Stimulated activated CD4-positive, alpha-beta T cell treated with anti-CD3 and anti-CD28 coated beads, TNF-alpha, amount 100 ng/mL, for 1 hour (primary cell): ENCODE measurements at places on chromosomes 6 and 20.

GRCh38 chr6:63448229-63448628 is 124.1 kb upstream of the LOC128125822 start:
- no peak for DNase-seq

DNA sequence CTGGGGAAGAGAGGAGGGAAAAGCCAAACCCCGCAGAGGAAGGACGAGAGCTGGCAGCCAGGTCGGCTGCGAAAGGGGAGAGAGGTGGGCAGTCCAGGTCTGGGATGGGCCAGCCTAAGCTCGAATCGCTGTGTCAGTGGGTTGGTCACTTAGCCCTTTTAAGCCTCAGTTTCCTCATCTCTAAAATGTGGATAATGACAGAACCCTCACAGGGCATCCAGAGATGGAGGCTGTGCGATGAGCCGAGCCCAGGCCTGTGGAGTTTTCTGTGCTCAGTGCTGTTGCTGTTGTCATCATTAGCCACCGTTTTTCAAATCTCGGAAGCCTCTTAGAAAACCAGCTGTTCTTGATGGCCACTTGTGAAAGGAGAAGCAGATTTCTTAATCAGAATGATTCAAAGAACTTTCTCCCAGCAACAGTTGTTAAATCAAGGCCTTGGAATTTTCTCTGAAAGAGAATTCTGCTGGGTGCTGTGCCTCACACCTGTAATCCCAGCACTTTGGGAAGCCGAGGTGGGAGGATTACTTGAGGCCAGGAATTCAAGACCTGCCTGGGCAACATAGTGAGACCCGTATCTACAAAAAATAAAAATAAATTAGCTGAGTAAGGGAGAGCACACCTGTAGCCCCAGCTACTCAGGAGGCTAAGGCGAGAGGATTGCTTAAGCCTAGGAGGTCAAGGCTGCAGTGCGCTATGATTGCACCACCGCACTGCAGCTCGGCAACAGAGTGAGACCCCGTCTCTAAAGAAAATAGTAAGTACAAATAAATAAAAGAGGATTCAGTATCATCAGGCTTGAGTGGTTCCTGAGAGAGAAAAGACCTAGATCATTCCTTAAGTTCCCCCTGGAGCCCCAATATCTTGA is 46.3 kb upstream of the ENTPD6 start:
- no peak for DNase-seq

DNA sequence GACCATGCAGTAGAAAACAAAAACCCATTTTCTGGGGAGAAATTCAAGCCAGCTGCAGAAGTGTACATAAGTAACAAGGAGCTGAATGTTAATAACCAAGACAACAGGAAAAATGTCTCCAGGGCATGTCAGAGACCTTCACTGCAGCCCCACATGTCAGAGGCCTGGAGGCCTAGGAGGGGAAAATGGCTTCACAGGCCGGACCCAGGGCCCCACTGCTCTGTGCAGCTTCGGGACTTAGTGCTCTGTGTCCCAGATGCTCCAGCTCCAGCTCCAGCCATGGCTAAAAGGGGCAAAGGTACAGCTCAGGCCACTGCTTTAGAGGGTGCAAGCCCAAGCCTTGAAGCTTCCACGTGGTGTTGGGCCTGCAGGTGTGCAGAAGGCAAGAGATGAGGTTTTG is 43.6 kb downstream of the HACE1 start:
- DNase-seq, result no peak

- DNase-seq, result no peak
Measured at GRCh38 chr6:139529420-139529819, 155.0 kb upstream of the CITED2 start.

- DNase-seq, result no peak
Measured at GRCh38 chr6:163725008-163725941, 310.8 kb downstream of the QKI start.

- DNase-seq, result no peak
Measured at GRCh38 chr6:21046276-21046675, 512.0 kb downstream of the CDKAL1 start.

DNA sequence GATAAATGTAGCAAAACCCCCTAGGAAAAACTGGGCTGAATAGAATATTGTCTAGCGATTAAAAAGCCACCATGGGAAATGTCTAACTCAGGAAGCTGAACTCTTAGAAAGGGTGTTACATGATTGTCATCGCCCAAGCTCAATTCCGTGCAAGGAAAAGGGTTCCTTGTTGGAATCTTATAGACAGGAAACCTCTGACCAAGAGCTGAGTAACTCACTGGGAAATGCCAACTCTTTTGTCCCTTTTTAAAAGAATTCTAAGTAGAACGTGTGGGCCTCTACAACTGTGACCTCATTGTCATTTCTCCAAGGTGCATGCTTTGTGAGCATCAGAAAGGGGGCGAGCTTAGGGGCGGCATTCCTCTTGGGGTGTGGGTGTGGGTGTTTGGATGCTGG is 88.1 kb downstream of the SYNJ2 start:
- DNase-seq, result no peak

GRCh38 chr20:57870597-57871236 is 160.9 kb upstream of the PMEPA1 start:
- DNase-seq, result no peak

- DNase-seq, result no peak
Measured at GRCh38 chr6:155656024-155656423, 200.4 kb upstream of the NOX3 start.

- DNase-seq, result no peak
Measured at GRCh38 chr6:11328613-11329247, 96.3 kb upstream of the NEDD9 start.

GRCh38 chr6:165439928-165440554 is 130.6 kb upstream of the C6orf118 start:
- no peak for DNase-seq

- DNase-seq, result no peak
Measured at GRCh38 chr20:10089871-10090587, 55.2 kb downstream of the ANKEF1 start.

DNA sequence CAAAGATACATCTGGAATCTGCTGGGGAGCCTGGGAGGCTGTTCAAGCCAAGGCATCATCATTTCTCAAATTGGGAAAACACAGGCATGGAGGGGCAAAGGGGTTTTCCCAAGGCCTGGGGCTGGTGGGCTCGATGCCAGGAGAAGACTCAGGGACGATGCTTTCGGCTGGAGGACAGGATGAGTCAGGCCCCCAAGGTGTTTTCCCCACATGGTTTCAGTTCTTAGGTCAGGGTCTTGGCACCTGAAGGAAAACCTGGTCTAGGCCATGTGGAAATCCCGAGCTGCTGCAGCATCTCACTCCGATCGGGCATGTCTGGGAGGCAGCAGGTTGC is 348.1 kb downstream of the CDC5L start:
- DNase-seq, result no peak

DNA sequence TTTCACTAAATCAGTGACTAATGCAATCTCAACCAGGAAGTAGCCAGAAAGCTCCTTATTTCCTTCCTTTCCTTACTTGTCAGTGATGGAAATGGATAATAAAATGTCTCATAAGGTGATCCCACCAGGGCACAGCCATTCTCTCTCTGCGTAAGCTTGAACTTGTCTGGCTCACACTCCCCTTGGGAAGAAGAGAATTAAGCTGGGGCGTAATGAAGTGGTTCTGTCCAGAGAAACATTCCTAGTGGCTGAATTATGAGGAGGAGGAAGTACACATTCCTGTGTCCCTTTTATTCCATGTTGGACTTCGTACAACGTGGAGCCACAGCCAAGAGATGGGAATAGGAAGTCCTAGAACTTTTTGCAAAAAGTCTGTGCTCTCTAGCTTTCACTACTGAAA is 93.7 kb downstream of the MTHFD1L start:
- no peak for DNase-seq

DNA sequence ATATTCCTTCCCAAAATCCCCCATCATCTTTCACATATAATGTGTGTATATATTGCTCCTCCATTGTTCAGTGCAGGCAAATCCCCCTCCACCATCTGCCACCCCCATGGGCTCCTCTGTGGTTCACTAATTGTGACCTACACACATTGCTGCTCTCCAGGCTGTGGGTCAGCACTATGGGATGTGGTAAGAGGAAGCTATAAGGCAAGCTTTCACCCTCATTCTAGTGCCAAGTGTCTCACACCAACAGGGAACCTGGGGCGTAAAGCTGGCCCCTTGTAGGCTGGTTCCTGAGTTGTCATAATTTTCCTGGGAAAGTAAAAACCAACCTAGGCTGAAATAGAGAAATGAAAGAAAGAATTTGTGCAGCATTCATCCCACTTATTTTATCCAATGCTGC is 16.8 kb downstream of the FKBP1A start:
- no peak for DNase-seq

DNA sequence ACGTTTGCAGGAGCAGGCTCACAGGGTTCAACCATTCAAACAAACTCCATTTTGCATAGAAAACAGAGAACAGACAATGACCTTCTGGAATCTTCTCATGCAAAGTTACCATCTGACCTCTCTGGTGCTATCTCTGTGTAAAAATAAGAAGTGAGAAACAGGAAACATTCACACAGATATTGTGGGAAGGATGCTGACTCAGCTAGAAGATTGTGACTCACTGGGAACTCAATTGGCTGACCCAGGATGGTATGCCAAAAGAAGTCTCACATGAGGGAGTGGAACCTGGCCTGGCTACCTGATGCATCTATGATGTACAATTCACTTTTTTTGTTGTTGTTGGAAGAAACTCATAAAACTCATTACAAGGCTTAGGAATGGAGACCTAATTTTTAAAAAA is 61.1 kb upstream of the TBX18 start:
- DNase-seq, result no peak
